ENCODE measurements at places on chromosomes 2 and 18. TPM values are rescaled to one million over a fixed set of nuclear protein-coding genes. Genes with fewer than 3 reads are reported as not detected.

Gene RESP18
- not detected for total RNA-seq

Gene TRABD2A
- total RNA-seq = 1.7 TPM

Gene NR4A2
- total RNA-seq = 25.3 TPM

Gene DUSP2
- 16.9 TPM for total RNA-seq

Gene SERPINB8
- 29.4 TPM for total RNA-seq

Gene ALPG
- total RNA-seq = not detected

Gene SCN2A
- 2.1 TPM for total RNA-seq

Gene REEP1
- total RNA-seq = 1.3 TPM

Gene SLC30A3
- not detected for total RNA-seq

Gene DSG2
- total RNA-seq = 4.0 TPM

Gene AOX1
- total RNA-seq = 166 TPM

Gene DNMT3A
- total RNA-seq = 26.0 TPM

Gene KIF5C
- total RNA-seq = 47.9 TPM

Gene CD8B2
- not detected for total RNA-seq

Gene CPS1
- total RNA-seq = 15.1 TPM

Gene KANSL1L
- total RNA-seq = 87.0 TPM

Gene BCL2L11
- 8.7 TPM for total RNA-seq

DNA sequence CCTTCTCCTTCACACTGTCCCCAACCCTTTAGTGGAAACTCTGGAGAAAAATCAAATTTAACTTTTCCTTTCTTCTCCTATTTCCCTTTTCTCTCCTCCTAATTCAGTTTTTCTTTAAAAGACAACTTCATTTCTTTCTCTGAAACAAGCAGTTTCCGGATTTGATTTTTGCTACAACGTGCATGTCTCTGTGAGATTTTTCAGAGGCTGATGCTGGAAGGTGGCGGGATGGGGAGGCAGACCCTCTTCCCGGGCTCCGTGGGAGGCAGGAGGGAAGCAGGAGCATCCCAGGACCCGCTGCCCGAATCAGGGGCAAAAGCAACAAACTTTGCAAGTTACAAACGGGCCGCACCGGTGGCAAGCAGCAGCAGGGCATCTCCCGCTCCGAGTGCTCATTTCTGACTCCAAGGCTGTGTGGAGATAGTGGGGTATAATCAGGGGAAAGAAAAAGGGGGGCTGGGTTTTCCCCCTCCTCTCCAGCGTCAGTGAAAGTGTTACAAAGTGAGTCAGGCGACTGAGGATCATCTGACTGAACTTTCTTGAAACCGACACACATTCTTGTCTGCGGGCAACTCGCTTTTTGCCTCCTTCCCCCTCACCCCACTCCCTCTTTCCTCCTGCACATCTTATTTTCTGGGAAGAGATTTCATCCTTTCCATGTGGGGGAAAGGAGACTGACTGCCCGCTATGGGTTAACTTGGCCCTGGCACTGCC is 6.4 kb downstream of the ZEB2 start:
- H3K27me3 ChIP-seq = no peaks in the 10 kb centered on the region
- no peaks in the 10 kb centered on the region for H3K36me3 ChIP-seq
- H3K27ac ChIP-seq = peak overlapping the region; percentile 99
- peaks cover 46% of the 10 kb centered on the region for H3K4me1 ChIP-seq
- H3K4me3 ChIP-seq = peak overlapping the region; percentile 85
- no peak for DNase-seq

DNA sequence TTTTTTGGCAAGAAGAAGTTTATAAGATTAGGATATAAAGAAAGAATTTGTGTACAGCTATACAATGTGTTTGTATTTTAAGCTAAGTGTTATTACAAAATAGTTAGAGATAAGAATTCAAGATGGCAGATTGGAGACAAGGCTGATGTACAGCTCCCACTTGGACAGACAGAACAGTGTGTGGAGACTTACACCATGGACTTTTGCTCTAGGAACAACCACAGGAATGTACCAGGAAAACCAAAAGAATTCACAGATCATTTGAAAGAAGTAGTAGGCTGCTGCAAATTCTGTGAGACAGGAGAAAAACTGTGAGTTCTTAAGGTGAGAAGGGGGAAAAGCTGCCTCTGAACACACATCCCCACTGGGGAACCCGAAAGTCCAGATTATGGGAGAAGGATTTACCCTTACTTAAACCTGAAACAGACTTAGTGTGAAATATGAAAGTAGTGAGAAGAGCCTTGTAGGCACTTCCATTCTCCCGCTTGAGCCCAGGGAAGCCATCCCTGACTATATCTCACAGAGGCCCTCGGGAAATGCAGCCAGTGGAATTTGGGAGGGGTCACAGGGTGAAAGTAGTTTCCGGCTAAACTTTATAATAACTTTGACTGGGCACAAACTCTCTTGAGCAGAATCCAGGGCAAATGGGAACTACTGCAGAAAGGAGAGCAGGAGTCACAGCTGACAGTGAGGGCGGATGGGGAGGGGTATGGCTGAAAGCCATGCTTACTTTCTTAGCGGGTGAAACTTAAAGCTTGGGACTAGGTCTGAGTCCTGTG is 11.6 kb upstream of the RPRD1A start:
- H3K4me1 ChIP-seq = no peaks in the 10 kb centered on the region
- DNase-seq = no peak

GRCh38 chr2:236158969-236159777 is 9.0 kb downstream of the GBX2 start:
- H3K27me3 ChIP-seq = no peaks in the 10 kb centered on the region
- H3K4me1 ChIP-seq = peaks cover 21% of the 10 kb centered on the region
- H3K27ac ChIP-seq = no peak overlapping the region
- no peaks in the 10 kb centered on the region for H3K36me3 ChIP-seq
- DNase-seq = no peak
- no peak overlapping the region for H3K4me3 ChIP-seq

- no peaks in the 10 kb centered on the region for H3K27me3 ChIP-seq
- no peak overlapping the region for H3K27ac ChIP-seq
- no peaks in the 10 kb centered on the region for H3K36me3 ChIP-seq
- no peak overlapping the region for H3K4me3 ChIP-seq
- peaks cover 64% of the 10 kb centered on the region for H3K4me1 ChIP-seq
Measured at GRCh38 chr2:20668451-20668850, 1.5 kb downstream of the GDF7 start.

DNA sequence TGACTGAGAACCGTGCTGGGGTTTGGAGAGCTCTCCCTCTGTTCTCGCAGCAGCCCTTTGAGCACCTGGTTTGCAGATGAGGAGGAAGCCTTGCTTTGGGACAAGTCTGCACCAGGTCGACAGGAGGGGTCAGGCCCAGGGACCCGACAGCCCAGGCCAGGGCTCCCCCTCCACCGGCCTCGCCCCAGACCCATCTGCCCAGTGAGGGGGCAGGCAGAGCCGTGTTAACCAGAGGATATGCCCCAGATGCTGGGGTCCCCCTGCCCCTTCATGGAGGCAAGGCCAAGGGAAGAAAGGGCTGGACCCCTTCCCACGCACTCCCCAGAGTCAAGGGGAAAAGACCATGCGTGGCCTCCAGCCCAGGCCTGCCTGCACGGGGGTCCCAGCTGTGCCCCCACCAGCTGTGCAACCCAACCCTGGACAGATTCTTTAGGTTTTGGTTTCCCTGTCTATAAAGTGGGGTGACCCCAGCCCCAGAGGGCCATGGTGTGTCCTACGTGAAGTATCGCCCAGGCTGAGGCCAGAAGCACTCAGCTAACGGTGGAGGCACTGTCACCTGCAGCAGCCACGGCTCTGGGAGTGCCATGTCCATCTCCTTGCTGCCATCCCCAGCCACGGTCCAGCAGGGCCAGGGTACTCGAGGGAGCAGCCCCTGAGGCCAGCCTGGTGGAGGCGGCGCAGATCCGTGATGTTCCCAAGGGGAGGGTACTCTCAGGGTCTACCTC is 4.8 kb upstream of the SNED1 start:
- H3K4me3 ChIP-seq = no peak overlapping the region
- no peaks in the 10 kb centered on the region for H3K27me3 ChIP-seq
- peak; percentile 8 for DNase-seq
- H3K4me1 ChIP-seq = peaks cover 93% of the 10 kb centered on the region
- H3K27ac ChIP-seq = no peak overlapping the region
- H3K36me3 ChIP-seq = no peaks in the 10 kb centered on the region

- H3K4me3 ChIP-seq = no peak overlapping the region
- no peak for DNase-seq
- H3K4me1 ChIP-seq = peaks cover 9% of the 10 kb centered on the region
- no peaks in the 10 kb centered on the region for H3K27me3 ChIP-seq
- no peaks in the 10 kb centered on the region for H3K36me3 ChIP-seq
- H3K27ac ChIP-seq = no peak overlapping the region
Measured at GRCh38 chr2:241814393-241814642, 5.3 kb downstream of the NEU4 start.

GRCh38 chr2:230423851-230424458 is 8.0 kb downstream of the SP100 start:
- H3K27ac ChIP-seq = peak overlapping the region; percentile 11
- peaks cover 73% of the 10 kb centered on the region for H3K4me1 ChIP-seq
- no peak for DNase-seq
- H3K27me3 ChIP-seq = no peaks in the 10 kb centered on the region

- H3K27ac ChIP-seq = no peak overlapping the region
- no peak overlapping the region for H3K4me3 ChIP-seq
- H3K27me3 ChIP-seq = no peaks in the 10 kb centered on the region
- H3K4me1 ChIP-seq = no peaks in the 10 kb centered on the region
Measured at GRCh38 chr2:190930411-190930810, 49.8 kb downstream of the GLS start.

- peak overlapping the region; percentile 3 for H3K4me3 ChIP-seq
- no peaks in the 10 kb centered on the region for H3K4me1 ChIP-seq
- no peak for DNase-seq
- no peaks in the 10 kb centered on the region for H3K36me3 ChIP-seq
- no peak overlapping the region for H3K27ac ChIP-seq
- H3K27me3 ChIP-seq = no peaks in the 10 kb centered on the region
Measured at GRCh38 chr18:23982155-23983079, 32.1 kb upstream of the TTC39C start.

DNA sequence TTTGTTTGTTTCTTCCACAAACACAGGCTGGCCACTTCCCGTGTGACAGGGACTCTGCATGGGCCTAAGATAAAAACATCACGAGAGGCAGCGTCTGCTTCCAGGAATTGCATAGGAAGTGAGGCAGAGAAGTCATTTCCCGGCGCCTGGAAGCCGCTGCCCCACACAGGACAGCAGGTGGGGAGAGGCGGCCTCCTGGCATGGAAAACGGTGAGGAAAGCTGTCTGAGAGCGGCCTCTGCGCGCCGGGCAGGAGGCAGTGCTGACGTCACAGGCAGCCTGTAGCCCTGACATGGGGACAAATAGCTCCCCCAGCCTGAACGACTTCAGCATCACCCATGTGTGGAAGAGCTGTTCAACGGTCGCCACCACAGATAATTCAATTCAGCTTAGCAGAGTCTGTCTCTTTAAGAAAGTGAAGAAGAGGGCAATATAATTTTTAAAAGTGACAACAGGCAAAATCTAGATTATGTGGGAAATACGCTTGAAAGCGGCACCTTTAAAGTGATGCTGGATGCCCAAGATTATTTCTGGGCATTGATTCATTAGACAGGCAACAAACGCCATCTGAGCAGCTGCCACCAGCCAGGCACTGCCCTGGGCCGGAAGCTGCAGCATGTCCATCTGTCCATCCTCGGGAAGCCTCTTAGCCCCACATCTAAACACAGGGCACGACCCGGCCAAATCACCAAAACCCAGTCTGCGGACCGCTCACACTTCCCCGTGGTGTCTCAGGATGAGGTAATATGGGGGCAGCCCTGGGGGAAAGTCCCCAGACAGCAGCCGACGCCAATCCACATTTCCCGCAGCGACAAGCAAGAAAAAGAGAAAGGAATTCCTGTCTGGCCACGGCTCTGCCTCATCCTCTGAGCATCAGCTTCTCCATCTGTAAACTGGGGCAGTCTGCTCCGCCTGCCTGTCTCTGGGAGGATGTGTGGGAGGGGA is 138.9 kb downstream of the PXDN start:
- no peak overlapping the region for H3K27ac ChIP-seq
- no peak for DNase-seq
- H3K4me3 ChIP-seq = no peak overlapping the region
- peaks cover 14% of the 10 kb centered on the region for H3K4me1 ChIP-seq

GRCh38 chr2:107607473-107607872 is 219.2 kb upstream of the RGPD4 start:
- H3K27me3 ChIP-seq = no peaks in the 10 kb centered on the region
- H3K36me3 ChIP-seq = no peaks in the 10 kb centered on the region
- no peak for DNase-seq
- no peak overlapping the region for H3K27ac ChIP-seq

DNA sequence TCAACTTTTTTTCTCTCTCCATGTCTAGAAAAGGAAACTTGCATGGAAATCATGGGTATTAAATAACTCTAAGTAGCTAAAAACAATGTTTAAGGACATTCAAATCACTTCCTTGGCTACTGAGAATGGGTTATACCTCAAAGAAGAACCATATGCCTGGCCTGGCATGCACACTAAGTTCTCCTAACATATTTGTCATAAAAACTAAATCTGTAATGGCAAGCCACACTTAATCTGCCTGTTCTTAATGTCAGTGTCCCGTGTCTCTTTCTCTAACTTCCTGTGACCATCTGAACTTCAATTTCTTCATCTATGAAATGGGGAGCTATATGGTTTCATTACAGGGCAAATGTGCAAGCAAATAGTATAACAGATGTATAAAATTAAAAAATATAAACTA is 11.1 kb downstream of the PDE1A start:
- H3K27ac ChIP-seq = no peak overlapping the region
- H3K36me3 ChIP-seq = no peaks in the 10 kb centered on the region
- no peaks in the 10 kb centered on the region for H3K27me3 ChIP-seq
- no peaks in the 10 kb centered on the region for H3K4me1 ChIP-seq
- no peak for DNase-seq

DNA sequence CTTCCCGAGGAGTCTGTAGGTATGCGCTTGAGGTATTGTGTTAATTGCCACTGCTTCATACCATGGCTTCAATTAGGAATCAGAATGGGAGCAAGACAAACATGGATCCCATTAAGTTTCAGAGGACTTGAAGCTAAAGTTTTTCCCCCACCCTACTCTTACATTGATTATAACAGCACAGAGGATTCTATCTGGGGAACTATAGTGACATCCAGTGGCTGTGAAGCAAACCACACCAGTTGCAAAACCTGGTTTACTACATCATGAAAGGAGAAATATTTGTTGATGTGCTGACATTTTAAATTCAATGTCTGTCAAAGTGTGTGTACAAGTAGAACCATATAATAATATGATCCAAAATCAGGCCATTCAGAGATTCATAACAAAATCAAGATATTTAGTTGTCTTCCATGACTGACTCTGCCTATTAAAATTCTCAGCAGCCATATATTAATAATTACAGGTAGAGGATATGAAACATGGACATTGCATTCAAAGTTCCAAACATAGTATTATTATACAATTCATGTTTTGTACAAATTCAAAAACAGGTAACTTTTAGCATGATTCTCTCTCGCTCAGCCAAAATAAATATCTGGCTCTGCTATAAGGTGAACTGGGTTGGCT is 82.9 kb downstream of the GRB14 start:
- DNase-seq = no peak
- H3K36me3 ChIP-seq = no peaks in the 10 kb centered on the region
- H3K27me3 ChIP-seq = no peaks in the 10 kb centered on the region
- no peak overlapping the region for H3K27ac ChIP-seq
- no peaks in the 10 kb centered on the region for H3K4me1 ChIP-seq
- no peak overlapping the region for H3K4me3 ChIP-seq

GRCh38 chr2:131154647-131155046 is 49.5 kb downstream of the PLEKHB2 start:
- H3K4me1 ChIP-seq = no peaks in the 10 kb centered on the region
- no peaks in the 10 kb centered on the region for H3K36me3 ChIP-seq
- no peak overlapping the region for H3K4me3 ChIP-seq

GRCh38 chr2:20589975-20590703 is 60.8 kb downstream of the HS1BP3 start:
- H3K36me3 ChIP-seq = no peaks in the 10 kb centered on the region
- H3K27me3 ChIP-seq = no peaks in the 10 kb centered on the region
- DNase-seq = peak; percentile 8
